Endothelial cell of umbilical vein (primary cell): ENCODE measurements at places on chromosomes 6 and 20. TPM values are rescaled to one million over a fixed set of nuclear protein-coding genes. Genes with fewer than 3 reads are reported as not detected.

GRCh38 chr20:49846206-49846807 is 33.7 kb downstream of the SLC9A8 start:
- DNase-seq = peak; percentile 48

DNA sequence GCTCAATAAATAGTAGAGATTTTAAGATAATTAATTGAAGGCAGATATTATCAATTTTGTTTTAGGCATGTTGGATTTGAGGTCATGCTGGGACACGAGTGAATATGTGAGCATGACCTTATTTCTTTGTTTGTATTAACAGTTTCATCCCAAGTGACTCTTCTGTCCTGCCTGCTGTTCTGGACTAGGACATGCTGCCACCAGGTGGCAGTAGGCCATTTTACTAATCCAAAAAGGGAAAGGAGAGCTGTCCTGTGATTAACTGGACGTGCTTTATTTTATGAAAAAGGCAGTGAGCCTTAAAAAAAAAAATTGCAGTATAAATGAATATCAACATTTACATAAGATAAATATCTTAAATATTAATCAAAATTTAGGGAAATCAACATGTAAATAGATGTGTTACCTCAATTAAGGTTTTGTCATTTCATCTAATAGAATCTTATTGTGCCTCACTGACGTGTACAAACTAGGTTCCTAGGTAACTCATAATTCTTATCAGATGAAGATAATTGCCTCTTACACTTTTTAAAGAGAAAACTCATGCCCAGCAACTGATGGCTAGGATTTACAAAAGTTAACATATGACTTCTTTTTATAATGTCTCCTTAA is 49.8 kb downstream of the FRK start:
- DNase-seq = peak; percentile 73

HLA-DRB5 gene
- total RNA-seq = not detected in 2 replicates

THBD gene
- 20.3 and 28.0 TPM in 2 replicates for total RNA-seq

- no peak for DNase-seq
Measured at GRCh38 chr6:142184307-142184706, 37.2 kb downstream of the VTA1 start.

GRCh38 chr20:25571240-25571639 is 14.1 kb downstream of the NINL start:
- peak; percentile 61 for DNase-seq

DNA sequence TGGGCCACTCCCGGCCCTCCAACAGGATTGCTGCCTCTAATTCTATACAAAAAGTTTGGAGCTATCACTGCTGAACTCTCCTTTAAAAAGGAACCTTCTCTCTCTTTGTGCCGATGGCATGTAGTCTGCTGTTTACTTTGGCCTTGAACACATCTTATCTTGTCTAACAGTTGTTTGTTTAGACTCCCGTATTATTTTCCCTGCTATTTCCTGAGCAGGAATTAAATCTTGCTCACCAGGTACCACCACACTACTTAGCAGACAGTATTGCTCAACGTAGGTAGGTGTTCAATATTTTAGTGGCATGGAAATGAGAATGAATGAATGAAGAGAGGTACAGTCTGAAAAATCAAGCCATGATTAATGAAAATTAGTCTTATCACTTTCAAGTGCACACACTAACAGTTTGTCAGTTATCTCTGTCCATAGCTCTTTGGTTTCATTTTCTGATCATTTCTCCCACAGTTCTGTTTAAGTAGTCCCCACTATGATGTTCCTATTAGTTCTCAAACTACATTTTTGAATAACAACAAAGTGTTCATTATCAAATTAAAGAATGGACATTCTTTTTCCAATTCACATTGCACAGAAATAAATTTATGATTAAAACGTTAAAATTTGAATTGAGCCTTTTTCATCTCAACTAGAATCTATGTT is 6.8 kb upstream of the HEY2 start:
- DNase-seq = no peak

DNA sequence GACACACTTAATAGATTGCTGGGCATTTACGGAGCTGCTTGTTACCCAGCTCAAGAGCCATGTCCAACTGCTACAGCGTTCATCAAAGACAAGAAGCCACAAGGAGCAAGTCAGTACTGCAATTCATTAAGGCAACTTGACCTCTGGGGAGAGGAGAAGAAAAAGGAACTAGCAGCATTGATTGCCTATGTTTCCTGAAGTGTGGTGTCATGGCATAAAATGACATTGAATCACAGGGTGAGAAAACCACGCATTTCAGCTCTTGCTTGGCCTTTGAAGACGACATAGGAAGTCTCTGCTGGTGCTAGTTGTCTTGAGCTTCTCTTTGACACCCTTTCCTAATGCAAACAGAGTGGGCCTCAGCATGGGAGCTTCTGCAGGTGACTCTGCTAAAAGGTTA is 139.1 kb downstream of the CDH26 start:
- no peak for DNase-seq

CD164 gene
- total RNA-seq = 162 and 172 TPM in 2 replicates

DNA sequence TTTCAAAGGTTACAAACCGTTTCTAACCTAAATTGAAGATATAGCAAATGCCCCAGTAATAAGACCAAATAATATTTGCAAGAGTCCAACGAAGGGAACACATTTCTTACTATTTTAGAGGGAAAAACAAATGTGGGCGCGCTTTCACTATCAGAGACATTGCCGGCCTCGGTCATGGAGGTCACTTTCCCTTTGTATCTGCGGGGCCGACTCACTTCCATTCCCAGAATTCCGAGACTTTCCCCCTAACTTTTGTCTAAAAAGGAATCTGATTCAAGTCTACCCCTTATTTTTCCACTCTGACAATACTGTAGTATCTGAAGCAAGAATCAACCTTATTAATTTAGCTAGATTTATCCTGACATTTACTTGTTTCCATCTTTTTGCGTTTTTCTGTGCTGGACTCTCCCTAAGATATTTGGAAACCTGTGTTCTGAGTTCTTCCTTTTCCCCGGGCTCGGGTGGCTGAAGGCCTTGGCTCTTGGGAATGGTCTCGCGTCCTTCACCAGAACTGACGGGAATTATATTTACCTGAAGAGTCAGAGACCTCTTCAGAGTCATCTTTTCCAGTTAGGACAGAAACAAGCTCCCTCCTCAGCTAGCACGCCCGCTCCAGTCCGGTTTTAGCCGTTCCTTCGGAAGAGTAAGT is 71.8 kb upstream of the ZNF184 start:
- no peak for DNase-seq

TMEM217 gene
- total RNA-seq = 6.5 and 6.8 TPM in 2 replicates

DNA sequence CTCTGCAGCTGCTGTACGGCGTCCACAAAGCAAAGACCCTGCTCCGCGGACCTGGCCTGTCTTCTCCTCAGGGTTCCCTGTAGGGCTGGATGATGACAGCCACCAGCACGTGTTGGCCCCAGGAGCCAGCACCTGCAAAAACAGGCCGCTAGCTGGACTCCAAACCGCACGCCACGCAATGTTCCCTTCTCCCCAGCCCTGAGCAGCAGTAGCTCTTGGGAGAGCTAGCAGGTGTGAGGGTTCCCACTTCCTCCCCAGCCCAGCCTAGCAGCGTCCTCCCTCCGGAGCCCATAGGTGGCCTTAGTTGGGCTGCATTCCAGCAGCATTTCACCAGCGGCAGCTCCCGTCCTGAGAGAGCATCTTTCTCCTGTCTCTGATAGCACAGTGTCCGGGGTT is 42.3 kb downstream of the DACT2 start:
- DNase-seq = no peak

- no peak for DNase-seq
Measured at GRCh38 chr20:23360531-23360930, 1.5 kb upstream of the GZF1 start.
